Activated CD8-positive, alpha-beta memory T cell treated with anti-CD3 and anti-CD28 coated beads for 4 hours (primary cell): ENCODE measurements at places on chromosomes 12 and 14.
A peak's percentile ranks its signal among the peaks of the same experiment; 100 is the strongest.

DNA sequence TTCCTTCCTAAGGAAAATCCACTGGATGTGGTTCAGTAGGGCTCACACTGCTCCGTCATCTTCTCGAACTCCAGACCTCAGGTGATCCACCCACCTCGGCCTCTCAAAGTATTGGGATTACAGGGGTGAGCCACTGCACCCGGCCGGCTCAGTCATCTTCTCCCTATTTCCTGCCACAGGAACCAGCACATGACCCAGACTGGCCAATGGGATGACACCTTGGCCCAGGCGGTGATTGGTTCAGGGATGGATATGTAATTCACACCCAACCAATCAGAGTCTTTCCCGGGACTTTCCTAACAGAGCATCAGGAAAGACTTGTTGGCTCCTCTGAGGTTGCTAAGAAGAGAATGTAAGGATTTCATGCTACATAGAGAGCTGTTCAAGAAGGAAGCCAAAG, 19.2 kb upstream of the C12orf76 start:
- DNase-seq: no peak

- no peak for DNase-seq
Measured at GRCh38 chr14:99273766-99274345, 1.9 kb upstream of the BCL11B start.

DNA sequence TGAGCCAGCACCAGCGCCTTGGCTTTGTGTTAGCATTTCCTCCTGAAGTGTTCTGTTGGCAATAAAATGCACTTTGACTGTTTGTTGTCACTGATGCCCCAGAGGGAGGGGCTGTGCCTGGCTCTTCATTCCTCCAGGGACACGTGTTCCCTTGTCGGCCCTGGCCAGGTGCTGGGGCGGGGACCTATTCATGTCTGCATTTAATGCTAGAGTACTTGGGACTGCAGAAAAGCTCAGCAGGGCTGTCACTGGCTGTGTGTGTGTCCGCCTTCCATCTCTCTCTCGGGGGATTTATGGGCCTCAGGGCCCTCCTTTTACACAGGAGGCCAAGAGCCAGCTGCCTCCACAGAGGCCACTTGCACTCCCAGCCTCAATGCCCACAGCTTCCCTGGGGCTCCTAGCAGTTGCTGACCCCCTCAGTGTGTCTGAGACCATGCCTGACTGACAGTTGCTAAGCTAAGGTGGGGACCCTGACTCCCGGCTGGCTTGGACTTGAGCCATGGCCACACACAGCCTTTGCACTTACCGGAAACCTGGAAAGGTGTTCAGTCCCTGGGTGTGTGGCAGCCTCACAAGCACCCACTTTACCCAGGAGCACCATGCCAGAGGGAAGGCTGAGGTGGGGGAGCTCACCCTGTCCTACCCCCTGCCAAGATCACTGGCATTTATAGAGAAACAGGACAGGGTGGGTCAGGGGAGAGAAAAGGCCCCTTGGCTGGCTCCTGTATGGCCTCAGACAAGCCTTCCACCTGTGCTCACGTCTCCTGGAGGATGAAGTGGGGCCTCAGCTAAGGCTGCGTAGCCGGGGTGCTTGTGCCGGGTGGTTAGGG, 27.8 kb downstream of the HIP1R start:
- no peak for DNase-seq

- no peak for DNase-seq
Measured at GRCh38 chr14:104342435-104343293, 204.3 kb downstream of the KIF26A start.

DNA sequence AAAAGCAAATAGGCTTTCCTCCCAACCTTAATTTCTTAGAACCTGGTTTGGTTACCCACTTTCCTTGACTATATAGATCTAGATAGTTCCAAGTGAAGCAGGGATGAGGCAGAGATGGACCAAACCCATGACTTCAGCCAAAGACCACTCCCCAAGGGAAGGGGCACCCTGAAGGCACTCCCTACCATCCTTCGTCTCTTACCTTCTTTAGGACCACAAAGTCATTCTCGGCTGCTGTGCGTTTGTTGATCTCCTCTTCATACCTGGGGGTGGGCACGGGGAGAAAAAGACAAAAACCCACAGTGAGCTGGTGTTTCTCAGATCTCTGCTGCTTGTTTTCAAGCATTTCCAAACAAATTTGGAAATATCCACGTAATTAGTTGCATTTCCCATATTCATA, 3.4 kb downstream of the KRT4 start:
- no peak for DNase-seq

GRCh38 chr12:26623136-26623535, 209.9 kb downstream of the ITPR2 start:
- no peak for DNase-seq

GRCh38 chr12:21502164-21502496, 541 bp downstream of the GOLT1B start:
- peak; percentile 5 for DNase-seq
